ENCODE measurements at places on chromosomes 3 and 15.

DNA sequence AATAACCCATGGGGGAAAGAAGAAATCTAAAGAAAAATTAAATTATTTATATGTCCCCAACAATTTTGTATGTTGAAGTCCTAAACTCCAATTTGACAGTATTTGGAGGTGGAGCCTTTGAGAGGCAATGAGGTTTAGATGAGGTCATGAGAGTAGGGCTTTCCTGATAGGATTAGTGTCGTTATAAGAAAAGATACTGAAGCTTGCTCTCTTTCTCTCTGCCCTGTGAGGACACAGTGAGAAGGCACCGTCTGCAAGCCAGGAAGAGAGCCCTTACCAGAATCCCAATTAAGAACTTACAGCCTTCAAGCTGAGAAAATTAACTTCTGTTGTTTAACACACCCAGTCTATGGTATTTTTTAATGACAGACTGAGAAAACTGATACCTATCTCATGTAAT is 16.1 kb upstream of the OR5AC2 start:
- DNase-seq, result no peak

- no peak for DNase-seq
These were observed 4.3 kb downstream of the TMOD3 start for GRCh38 chr15:51833772-51834171.

DNA sequence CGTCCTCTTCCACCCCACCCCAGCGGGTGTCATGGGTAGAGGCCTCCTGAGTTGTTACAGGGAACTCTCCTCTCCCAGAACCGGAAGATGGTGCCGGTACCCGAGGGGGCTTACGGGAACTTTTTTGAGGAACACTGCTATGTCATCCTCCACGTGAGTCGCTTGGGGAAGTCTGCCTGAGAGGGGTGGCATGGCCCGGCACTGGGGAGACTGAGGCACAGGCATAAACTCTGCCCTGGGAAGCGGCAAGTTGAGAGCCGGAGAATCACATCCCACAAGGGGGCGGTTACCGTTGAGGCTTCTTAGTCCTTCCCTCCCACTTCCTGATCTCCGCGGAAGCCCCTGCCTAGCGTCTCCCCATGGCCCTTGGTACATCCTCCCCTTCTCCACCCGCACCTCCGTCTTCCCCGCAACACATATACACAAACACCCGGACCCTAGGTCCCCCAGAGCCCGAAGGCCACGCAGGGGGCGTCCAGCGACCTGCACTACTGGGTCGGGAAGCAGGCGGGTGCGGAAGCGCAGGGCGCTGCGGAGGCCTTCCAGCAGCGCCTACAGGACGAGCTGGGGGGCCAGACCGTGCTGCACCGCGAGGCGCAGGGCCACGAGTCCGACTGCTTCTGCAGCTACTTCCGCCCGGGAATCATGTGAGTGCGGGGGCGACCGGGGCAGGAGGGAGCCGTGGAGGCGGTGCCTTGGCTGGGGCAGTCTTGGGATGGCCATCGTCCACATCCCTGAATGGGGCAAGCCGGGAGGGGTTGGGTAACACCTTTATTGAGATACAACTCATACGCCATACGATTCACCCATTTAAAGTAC is 3.4 kb downstream of the VILL start:
- peak; percentile 89 for DNase-seq

DNA sequence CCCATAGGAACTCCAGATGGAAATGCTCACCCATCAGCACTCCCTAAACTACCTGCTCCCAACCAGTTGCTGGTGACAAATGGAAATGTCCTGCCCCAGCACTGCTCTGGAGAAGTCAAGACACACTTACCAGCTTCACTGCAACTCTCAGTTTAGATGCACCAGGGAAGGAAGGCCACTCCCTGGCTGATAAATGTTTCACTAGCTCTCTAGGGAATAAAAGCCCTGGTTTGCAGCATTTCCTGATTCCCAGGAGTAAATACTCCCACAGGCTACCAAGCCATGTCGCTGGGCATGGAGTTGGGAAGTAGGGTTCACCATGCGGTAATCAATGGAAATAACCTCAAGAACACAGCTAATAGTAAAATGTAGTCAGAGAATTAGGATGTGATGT is 112.0 kb upstream of the NEO1 start:
- no peak for DNase-seq

- DNase-seq, result no peak
These were observed 58.9 kb upstream of the TP63 start for GRCh38 chr3:189572249-189572648.

GRCh38 chr15:62059816-62060112 is 483 bp downstream of the VPS13C start:
- peak; percentile 57 for DNase-seq

All from choroid plexus epithelial cell (primary cell).